Right hindlimb (tissue), 1 donor: ENCODE measurements at places on chromosomes 4 and X.

DNA sequence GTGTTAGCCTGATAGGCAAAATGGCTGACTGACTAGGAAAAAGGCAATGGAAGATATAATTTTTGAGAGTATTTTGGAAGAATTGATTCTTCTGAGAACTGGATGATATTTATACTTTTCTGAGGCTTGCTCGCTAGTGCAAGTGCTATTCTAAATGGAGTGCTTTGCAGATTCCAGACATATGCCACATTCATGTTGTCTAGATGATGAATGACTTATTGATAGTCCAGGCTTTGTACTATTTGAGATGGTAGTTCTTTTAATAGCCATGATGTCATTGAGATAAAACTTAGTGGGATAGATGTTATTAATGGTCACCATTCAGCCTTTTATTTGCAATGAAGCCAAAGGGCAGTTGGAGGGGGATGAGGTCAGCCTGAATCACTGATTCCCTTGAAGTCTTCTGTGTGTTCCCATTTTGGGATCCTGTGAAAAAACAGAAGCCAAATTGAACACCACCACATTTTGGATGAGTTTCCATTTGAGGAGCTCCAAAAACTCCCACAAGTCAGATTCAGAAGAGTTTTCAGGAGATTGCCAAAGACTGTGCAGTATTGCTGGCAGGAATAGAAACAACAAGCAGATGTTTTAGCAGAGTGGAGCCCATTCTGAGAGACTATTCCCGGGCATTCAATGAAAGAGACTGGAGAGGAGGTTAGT, 184.1 kb downstream of the IL1RAPL2 start:
- DNase-seq: peak; percentile 27

- DNase-seq: peak; percentile 78
Measured at GRCh38 chr4:139740531-139741041, 75.0 kb downstream of the MGST2 start.

DNA sequence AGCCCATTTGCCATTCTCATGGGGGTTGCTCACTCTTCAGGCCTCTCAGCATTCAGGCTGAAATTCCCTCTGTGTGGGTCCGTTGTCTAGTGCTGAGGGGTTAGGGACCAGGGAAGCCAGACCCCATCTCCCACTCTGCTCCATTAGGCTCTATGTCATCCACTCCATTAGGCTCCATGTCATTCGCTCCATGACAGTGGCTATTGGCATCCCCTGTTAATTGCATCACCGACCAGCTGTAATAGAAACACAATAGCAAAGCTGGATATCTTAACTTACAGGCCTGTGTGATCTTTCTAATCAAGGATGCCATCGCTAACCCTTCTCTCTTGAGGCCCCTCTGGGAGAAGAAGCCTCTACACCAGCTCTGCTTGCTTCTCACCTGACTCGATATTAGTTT, 25.7 kb upstream of the ZNF518B start:
- DNase-seq: no peak

DNA sequence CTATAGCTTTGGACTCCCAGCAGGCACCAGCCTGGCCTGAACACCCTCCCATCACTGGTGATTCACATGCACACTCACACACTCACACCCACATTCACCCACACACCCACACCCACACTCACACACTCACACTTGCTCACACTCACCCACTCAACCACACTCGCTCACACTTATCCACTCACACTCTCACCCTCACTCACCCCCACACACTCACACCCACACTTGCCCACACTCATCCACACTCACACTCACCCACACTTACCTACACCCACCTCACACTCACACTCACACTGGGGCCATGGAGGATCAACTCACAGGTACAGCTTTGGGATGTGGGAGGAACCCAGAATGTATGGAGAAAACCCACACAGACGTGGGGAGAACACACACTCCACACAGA, 548.2 kb upstream of the FAT1 start:
- no peak for DNase-seq

- DNase-seq: no peak
Measured at GRCh38 chrX:79133904-79134303, 10.6 kb upstream of the GPR174 start.

DNA sequence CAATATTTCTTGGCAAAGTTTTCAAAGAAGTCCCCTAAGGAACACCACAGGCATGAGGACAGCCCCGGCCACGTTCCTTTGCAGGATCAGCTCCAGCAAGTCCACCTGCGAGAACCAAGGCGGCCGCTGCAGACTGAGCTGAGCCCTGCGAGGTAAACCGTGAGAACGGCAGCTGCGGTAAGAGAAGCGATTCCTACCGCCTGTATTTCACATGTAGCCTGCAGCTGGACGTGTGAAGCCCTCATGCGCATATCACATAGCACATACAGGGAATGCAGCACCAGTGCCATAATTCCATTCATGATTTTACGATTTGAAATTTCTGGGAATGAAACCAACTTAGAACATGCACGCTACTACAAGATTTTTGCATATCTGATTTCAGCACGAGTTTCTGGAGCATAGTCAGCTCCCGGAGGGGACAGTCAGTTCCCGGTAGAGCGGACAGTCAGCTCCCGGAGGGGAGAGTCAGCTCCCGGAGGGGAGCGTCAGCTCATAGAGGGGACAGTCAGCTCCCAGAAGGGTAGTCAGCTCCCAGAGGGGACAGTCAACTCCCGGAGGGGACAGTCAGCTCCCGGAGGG, 41.7 kb downstream of the FGFRL1 start:
- peak; percentile 72 for DNase-seq

GRCh38 chrX:46587158-46587557, 13.6 kb downstream of the CHST7 start:
- DNase-seq: no peak

GRCh38 chrX:30253257-30253656, 6.3 kb downstream of the MAGEB1 start:
- no peak for DNase-seq

DNA sequence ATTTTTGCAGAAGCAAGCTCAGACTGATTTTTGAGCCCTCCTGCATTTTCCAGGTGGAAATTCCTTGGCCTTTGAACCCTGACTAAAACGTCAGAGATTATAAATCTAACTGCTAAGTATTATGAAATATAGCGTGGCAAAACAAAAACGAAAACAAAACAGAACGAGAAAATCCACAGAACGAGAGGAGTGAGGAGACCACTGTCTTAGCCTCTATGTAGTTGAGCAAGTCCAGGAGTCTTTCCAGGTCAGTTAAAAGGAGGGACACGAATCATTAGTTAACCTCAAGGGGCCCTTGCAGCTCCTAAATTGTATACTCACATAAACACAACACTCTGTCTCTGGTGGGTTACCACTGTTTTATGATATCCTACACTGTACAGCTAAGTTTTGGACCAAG, 80.2 kb downstream of the SYNPO2 start:
- DNase-seq: no peak

DNA sequence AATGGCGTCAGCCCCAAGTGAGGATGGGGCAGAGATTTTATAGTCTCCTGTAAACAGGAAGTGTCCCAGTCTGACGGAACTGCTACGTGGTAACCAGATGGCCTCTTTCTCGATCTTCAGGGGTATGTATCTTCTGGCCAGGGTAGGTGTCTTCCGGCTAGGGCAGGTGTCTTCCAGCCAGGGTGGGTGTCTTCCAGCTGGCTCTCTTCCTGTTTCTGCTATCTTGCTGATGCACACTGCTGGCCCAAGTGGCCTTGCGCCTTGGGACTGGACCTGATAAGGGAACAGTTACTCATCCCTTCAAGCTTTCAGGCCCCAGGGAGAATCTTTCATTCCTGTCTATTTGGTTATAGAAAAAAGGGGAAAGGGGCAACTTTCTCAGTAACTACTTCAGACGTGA, 178.7 kb upstream of the MAGEE2 start:
- no peak for DNase-seq

- no peak for DNase-seq
Measured at GRCh38 chrX:19658030-19658429, 142.7 kb upstream of the MAP3K15 start.

DNA sequence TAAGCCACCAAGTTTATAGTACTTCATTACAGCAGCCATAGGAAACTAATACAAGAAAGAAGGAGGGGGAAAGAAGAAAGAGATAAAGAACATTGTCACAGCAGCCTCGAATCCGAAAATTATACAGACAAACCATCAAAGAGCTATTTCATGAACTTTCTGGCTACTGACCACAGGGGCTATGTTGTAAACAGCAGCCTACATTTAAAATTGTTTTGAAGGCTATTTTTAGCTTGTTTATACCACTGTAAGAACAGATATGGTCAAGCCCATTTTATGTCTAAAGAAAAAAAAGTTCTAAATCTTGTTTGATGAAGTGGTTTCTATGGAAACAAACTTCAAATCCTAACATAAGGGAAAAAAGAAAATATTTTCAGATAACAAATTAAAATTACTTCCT, 282.1 kb downstream of the GABRG1 start:
- no peak for DNase-seq

GRCh38 chr4:134328741-134329140, 127.2 kb upstream of the PABPC4L start:
- DNase-seq: no peak

- no peak for DNase-seq
Measured at GRCh38 chrX:41516999-41517765, 70.0 kb downstream of the NYX start.

GRCh38 chrX:23871905-23872546, 35.7 kb downstream of the APOO start:
- no peak for DNase-seq

GRCh38 chr4:123821861-123822260, 425.3 kb downstream of the SPRY1 start:
- DNase-seq: no peak
